ENCODE measurements at places on chromosomes 7 and 10.

DNA sequence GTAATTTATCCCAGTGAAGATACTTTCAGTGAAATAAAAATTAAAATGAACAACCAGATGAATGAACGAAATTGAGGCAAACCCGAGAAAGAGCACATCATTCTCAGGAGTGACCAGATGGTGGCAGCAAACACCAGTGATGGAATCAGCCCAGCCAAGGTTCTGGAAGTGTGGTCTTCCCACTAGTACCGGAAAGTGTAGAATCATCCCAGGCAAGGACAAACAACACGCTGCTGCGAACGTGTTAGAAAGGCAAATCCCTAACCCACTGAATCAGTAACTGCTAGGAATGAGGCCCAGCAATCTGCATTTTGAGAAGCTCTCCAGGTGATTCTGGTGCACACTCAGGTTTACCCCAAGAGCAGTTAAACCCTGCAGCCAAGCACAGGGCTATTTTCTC lies 15.5 kb upstream of the SLC18A3 start:
- DNase-seq, result no peak

GRCh38 chr7:137110535-137110934 lies 233.0 kb downstream of the PTN start:
- DNase-seq, result no peak

GRCh38 chr10:37872955-37873354 lies 15.5 kb upstream of the ZNF248 start:
- DNase-seq, result no peak

DNA sequence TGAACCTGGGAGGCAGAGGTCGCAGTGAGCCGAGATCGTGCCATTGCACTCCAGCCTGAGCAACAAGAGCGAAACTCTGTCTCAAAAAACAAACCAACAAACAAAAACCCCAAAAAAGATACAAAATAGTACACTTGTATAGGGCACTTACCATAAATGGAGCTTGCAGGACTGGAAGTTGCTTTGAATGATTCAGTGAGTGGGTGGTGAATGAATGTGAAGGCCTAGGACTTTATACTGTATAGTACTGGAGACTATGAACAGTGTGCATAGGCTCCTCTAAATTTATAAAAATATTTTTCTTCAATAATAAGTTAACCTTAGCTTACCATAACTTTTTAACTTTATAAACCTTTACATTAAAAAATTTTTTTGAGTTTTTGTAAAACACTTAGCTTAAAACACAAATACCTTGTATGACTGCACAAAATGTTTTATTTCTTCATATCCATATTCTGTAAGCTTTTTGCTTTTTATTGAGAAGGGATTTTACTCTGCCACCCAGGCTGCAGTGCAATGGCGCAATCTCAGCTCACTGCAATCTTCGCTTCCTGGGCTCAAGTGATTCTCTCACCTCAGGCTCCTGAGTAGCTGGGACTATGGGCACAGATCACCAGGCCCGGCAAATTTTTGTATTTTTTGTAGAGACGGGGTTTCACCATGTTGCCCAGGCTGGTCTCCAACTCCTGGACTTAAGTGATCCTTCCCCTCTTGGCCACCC lies 6.9 kb upstream of the H2AZ2 start:
- no peak for DNase-seq

- no peak for DNase-seq
Measured at GRCh38 chr7:92797693-92798092, 38.7 kb downstream of the CDK6 start.

DNA sequence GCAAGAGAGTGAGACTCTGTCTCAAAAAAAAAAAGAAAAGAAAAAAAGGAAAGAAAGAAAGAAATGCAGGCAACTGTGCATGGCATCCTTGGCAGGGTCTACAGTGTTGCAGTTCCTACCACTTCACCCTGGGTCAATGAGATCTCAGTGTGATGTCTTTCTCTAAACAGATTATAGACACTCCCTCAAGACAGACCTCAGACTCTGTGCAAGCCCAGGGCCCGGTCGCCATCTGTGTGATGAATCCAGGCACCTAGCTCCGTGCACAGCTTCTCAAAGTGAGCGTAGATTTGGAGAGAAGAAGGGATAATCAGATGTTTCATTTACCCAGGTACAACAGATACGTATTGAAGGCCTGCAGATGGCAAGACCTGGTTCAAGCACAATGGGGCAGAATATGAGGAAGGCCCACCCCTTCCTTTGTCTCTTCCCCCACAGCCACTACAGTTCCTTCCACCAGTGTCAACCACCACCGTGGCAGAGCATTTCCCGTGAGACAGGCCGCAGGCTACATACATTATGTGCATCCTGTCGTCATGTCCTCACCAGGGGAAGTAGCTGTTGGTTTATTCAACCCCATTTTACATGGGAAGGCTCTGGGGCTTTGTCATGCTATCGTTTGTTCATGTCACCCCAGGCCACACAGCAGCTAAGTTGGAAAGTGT lies 471.7 kb upstream of the GALNT17 start:
- DNase-seq, result no peak

- DNase-seq, result no peak
Measured at GRCh38 chr7:157898802-157899505, 562.1 kb downstream of the DNAJB6 start.

GRCh38 chr10:97584060-97584797 lies at the start of gene HOGA1:
Gene HOGA1 (plus strand): TSS chr10:97584389. CDS start chr10:97584704, 315 bp downstream.
- peak; percentile 87 for DNase-seq

GRCh38 chr10:120634659-120635058 lies 177.6 kb downstream of the PLPP4 start:
- DNase-seq, result no peak

DNA sequence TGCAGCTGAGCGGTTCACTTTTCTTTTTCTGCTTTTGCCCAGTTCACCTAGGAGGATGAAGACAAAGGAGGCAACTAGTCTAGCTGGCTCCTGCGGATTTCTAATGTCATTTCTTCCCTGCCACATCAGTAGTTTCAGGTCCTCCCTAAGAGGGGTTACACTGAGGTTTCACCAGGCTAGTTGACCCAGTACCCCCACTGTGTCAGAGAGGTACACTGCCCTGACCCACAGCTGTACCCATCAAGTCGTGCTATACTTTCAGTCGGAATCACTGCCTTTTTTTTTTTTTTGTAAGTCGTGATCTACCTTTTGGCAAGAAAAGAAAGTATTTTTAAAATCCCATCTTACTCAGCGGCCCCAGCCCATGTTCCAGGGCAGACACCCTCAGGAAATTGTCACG lies 243.5 kb downstream of the CELF2 start:
- no peak for DNase-seq

- no peak for DNase-seq
Measured at GRCh38 chr7:20348125-20348807, 17.6 kb downstream of the ITGB8 start.

DNA sequence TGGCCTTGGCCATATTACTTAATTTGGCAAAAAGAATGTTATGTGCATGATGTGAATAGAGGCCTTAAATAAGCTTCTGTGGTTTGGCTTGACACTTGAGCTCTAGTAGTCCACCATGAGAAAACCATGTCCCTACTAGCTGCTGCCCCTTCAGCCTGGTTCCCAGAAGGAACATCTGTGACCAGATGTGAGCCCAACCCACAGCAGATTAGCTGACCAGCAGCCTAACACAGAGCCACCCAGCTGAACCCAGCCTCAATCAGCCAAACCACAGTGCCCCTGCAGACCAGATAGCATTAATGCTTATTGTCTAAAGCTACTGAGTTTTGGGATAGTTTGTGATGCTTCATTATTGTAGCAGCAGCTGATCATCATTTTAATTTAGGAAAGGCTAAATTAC lies 16.6 kb downstream of the JAZF1 start:
- DNase-seq, result no peak

DNA sequence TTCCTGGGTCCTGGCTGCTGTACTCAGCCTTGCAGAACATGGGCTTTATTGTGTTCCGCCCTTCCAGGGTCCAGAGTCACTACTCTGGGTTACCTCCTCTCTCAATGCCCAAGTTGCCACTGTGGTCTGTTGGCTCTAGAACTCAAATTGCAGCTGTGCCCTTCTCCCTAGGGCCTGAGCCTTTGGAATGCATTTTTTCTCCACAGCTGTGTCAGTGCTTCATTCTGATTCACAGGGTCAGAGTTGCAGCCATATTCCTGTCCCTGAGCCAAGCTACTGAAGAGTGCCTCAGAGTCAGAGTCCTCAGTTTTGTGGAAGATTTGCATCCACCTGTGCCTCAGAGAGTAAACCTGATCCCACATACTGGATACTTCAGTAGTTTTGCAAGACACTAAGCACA lies 167.5 kb downstream of the ITGB1 start:
- DNase-seq, result no peak

DNA sequence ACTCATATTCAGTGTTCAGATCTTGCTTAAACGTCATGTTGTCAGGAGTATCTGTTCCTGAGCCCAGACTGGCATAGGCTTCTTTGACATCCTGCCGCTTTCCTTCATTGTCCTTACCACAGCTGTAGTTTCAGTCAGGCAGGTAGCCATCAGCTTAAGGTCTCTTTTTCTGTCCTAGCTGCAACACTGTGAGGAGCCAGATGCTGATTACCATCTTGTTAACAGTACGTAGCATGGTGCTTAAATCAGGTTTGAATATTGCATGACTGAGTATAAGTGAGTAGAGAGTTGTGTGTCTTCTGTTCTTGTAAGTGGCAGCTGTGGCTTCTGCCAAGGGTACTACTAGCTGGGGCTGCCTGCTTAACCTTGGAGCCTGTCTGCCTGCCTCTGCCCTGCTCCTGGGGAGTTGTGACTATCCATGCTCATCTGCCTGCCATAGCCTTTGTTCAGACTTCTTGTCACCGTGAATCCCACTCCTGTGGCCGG lies 92.6 kb downstream of the MAPK8 start:
- no peak for DNase-seq

- no peak for DNase-seq
Measured at GRCh38 chr7:95342642-95343307, 18.4 kb upstream of the PON1 start.

DNA sequence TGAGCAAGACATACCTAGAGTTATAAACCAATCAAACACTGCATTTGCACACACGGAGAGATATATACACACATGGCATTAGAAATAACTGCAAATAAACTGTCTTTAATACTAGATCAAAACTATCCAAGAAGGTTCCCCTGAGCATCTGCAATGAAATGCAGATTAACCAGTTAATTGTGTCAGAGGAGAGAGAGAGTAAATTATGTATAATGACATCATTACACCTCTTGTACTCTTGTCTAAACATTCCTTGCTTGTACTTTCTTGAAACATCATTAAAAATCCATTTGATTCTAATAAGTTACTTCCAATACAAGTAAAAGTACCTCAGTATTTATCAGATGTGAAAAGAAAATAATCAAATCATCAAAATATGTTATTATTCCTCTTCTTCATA lies 932 bp downstream of the ANKRD22 start:
- DNase-seq, result no peak

DNA sequence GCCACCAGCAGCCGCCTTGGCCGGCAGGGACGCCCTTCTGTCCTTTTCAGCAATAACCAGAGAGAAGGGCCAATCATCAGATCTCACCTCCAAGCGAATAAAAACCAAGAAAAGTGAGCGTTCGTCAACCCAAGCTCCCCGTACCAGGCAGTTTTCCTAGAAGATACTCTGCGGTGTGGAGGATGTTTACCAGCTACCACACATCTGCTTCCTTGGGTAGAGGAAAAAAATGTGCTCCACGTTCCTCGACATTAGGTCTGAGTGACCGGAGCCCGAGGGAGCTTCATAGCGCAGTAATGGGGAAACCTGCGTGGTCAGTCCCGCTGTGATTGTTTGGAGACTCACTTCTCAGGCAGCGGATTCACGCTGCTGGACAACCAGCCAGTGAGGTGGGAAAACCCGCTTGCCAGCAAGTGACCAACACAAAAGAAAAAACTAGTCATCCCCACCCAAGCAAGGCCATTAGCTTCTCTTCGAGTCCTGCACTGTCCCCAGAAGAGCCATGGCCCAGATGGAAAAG lies 73.0 kb downstream of the ZRANB1 start:
- DNase-seq, result no peak

GRCh38 chr10:89653410-89653869 lies 8.4 kb upstream of the PANK1 start:
- no peak for DNase-seq

DNA sequence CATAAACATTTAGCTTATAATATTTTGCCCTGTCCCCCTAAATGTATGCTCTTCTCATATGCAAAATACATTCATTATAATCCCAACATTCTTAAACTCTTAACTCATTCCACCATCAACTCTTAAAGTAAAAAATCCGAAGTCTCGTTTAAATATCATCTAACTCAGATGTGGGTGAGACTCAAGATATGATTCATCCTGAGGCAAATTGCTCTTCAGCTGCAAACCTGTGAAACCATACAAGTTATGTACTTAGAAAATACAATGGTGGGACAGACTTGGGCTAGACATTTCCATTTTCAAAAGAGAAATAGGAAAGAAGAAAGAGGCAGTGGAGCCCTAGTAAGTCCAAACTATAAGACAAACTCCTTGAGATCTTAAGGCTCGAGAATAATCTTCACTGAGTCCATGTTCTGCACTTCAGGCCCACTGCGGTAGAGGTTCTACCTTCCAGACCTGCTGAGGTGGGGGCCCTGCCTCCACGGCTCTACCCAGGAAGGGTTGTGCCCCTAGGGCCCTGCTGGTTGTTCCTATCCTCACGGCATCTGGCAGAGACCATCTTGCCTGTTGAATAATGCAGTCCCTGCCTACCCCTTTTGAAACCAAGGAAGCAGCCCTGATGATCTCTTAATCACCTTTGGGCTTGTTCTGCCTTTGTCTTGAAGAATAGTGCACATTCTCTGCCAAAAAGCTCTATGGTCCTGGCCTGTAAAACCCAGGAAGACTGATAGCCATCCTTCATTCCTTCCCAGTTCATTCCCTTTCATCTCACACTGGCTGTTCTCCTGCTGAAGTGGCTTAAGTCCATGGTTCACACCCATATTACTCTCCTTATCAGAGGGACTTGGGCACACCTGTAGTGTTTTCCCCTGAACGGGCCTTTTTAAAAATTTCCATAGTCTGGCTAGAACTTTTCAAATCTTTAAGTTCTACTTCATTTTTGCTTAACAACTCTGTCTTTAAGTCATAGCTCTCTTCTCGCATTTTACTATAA lies 37.3 kb downstream of the INPP5F start:
- no peak for DNase-seq

- no peak for DNase-seq
Measured at GRCh38 chr7:64686493-64687184, 20.7 kb downstream of the ZNF107 start.

GRCh38 chr10:69994262-69994661 lies 58.4 kb upstream of the MACROH2A2 start:
- DNase-seq, result peak; percentile 65

GRCh38 chr7:118944271-118944670 lies 719.8 kb downstream of the ANKRD7 start:
- no peak for DNase-seq

DNA sequence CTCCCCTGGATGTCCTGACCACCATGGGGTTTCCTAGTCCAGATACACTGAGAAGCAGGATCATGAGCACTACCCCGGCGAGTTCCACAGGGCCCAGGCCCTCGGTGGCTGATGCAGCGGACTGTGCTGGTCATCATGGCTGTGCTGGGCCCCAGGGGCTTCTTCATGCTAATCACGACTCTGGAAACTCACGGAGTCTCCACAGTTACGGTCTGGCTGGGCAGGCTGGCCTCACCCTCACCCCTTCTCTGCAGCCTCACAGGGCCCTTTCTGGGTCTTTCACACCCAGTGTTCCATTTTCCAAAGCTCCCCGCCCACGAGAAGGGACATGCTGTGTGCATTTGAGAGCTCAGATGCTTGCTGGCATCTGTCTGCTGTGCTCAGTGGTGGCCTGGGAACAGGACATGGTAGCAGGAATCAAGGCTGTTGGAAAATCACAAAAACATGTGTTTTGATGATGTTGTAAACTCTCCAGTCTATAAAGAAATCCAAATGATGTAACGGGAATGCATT lies 119.0 kb downstream of the PTPN20 start:
- DNase-seq, result peak; percentile 55

Measured in aorta (tissue), 5 donors.